ENCODE measurements at places on chromosomes 1 and 21.
A peak's percentile ranks its signal among the peaks of the same experiment; 100 is the strongest.

- no peak for DNase-seq
These were observed 351.0 kb upstream of the B3GALT2 start for GRCh38 chr1:193537266-193538002.

DNA sequence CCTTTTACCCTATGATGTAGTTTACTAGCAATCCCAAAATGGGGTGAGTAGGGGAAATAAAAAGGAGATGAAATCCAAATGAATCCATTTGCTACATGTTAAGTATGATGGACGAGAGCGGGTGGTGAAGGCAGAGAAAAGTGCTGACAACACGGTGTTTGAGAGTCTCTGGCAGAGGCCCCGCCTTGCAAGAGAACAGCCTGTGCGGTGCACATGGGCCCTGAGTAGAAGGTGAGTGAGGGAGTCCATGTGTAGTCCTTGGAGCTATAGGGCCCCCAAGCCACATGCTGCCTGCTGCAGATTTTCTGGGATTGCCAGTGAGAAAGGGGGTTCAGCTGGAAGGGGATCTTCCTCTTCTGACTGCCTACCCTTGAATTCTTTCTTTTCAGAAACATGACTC, 177.1 kb downstream of the TNR start:
- DNase-seq: no peak

DNA sequence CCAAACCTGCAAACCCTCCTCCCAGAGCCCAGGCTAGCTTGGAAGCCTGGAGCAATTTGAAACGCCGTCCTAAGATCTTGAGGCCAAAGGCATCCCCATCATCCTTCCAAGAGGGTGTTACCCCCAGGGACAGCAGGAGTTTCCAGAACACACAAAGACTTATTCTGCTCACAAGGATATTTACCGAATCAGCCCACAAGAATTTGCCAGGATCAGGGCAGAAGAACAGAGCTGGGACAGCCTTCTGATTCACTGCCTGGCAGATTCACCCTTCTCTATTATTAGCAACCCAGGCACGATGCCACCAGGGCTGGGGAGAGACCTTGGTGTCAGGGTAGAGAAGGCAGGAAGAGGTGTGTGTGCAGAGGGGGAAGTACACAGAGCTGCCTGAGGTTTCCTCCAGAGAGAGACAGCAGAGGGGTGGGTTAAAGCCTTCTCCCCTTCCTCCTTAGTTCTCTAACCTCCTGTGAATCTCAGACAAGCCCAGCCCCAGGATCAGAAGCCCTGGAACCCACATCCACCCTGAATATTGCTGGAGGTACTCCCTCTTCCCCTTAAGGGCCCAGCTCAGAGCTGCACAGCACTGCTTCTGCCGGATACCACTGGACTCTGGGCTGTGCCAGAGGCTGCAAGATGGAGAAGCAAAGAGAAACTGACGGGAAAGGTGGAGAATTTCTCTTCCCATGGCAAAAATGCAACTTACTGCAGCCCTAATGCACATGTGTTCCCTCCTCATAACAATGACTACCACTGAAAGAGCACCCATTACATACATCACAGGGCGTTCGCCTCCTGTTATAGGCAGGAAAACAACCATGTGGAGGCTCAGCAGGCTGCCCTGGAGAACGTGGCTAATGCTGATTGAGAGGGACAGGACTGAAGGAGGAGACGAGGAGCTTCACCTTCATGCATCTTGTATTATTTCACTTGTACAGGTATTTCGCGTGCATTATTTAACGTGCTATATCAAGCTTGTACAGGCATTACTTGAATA, 61.8 kb downstream of the ITPKB start:
- DNase-seq: peak; percentile 90

GRCh38 chr1:110555807-110556470, 37.0 kb upstream of the KCNA10 start:
- no peak for DNase-seq

- no peak for DNase-seq
These were observed 15.7 kb downstream of the PKNOX1 start for GRCh38 chr21:42989816-42990650.

GRCh38 chr1:203057911-203058675, 27.7 kb downstream of the MYOG start:
- DNase-seq: no peak

GRCh38 chr21:45461369-45461750, 56.4 kb downstream of the COL18A1 start:
- DNase-seq: no peak

DNA sequence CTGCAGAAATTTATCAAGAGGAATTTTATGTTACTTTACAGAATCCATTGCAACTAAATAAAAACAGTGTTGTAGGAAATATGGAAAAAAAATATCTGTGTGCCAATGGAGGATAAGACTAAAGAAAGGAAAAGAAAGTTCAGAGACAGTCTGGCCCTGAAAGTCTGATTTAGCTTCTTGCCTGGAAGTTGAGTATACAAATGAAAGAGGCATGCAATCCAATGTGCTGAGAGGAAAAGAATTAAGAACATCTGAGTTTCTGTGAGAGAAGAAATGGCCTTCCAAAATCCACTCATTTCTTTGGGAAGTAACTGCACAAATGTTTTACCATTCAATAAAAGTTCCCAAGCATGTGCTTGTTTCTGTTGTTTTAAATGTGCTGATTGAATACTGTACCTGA, 65.1 kb downstream of the LHX9 start:
- DNase-seq: no peak

DNA sequence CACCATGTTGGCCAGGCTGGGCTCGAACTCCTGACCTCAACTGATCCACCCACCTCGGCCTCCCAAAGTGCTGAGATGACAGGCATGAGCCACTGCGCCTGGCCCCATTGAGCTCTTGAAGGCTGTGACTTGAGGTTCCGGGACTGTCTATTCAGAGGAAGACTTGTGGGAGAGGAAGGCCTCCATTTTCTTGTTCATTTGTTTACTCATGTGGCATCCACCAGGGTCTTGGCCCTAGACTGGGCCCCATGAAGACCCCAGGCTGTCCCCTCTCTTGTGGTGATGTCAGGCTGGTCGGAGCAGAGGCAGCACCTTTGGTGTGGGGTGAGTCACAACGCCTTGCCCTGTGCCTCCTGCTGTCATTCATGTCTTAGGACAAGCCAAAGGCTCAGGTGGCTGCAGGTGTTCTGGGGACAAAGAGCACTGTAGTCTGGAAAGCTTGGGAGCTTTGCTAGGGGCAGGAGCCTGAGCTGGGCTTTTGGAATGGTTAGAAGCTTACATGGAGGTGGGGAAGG, 224.6 kb upstream of the C1orf174 start:
- DNase-seq: no peak

DNA sequence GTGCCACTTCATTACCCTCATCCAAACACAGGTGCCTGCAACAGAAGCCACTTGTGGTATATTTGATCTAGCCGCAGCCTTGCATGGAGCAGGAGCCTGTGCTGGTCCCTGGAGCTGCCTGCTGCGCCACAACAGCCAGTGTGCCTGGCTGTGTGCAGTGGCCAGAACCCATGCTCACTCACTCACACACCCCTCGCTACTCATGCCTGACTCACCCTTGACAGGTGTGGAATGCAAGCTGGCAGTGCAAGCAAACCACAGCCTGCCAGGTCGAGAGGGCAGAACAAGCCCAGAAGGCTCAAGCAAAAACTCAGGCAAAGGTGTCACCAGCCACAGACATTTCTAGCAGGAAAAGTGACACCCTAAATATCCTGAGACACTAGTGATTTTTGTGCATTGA, 1510.9 kb downstream of the KCNT2 start:
- DNase-seq: peak; percentile 47

GRCh38 chr1:239735111-239735510, 348.7 kb downstream of the CHRM3 start:
- no peak for DNase-seq

DNA sequence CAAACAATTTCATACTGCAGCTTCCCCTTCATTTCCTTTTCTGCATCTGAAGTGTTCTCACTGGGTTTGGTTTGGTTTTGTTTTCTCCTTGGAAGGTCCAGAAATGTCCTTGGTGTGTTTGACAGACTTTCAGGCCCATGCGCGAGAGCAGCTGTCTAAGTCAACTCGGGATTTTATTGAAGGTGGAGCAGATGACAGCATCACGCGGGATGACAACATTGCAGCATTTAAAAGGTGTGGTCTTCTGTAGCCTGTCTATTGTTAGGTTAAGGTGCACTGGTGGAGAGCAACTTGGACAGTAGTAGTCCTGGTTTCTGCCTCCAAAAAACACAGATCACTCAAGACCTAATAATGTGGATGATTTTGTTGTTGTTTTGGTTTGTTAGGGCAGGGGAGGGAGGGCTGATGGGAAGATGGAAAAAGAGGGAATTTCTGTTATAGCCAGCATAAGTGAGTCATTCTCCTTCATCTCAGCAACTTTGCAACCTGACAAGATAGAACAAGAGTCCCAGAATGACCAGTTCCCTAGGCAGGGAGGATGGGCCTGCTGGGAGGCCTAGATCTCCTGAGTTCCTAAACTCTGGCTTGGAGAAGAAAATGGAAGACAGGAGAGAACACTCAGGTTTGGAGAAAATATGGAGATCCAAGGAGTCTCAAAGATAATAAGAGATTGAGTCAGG, 12.5 kb downstream of the HAO2 start:
- DNase-seq: no peak

DNA sequence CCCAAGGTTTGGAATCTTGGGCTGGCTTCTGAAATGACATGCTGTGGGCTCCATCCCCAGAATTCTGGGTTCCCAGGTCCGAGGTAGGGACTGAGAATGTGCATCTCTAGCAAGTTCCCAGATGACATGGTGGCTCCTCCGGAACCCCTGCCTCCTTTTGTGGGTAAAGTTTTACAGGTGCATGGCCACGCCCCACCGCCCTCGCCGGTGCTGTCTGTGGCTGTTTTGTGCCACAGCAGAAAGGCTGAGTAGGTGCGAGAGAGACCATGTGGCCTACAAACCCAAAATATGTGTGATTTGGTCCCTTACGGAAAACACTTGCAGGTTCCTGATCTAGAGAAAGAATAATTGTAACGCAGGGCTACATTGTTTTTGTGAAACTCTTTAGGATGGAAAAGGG, 30.9 kb downstream of the SKI start:
- DNase-seq: no peak

- no peak for DNase-seq
These were observed 220.0 kb downstream of the RERE start for GRCh38 chr1:8597455-8597854.

- DNase-seq: no peak
These were observed 8.7 kb upstream of the DUSP12 start for GRCh38 chr1:161740921-161741320.

DNA sequence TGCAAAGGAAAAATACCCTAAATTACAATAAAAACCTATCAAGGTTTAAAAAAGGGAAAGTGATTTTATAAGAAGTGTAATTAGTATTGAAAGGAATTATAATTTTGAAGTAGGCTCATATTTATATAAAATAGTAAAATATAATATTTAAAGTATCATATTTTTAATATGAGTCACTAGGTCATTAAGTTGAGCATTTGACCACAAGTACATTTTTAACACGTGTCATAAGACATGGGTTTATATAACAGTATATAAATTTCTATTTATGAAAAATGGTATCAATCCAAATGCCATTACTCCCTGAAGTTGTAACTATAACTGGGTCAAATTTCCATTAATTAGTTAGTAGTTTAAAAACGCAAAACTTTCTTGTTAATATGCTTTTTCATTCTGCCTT, 365.9 kb downstream of the COL11A1 start:
- no peak for DNase-seq

- no peak for DNase-seq
These were observed 12.2 kb upstream of the IL10 start for GRCh38 chr1:206784471-206784903.

GRCh38 chr1:237045278-237046016, 3.5 kb downstream of the RYR2 start:
- DNase-seq: no peak

- no peak for DNase-seq
These were observed 24.3 kb upstream of the LAPTM5 start for GRCh38 chr1:30781906-30782305.

GRCh38 chr1:24155011-24155782, 12.3 kb upstream of the IL22RA1 start:
- no peak for DNase-seq

DNA sequence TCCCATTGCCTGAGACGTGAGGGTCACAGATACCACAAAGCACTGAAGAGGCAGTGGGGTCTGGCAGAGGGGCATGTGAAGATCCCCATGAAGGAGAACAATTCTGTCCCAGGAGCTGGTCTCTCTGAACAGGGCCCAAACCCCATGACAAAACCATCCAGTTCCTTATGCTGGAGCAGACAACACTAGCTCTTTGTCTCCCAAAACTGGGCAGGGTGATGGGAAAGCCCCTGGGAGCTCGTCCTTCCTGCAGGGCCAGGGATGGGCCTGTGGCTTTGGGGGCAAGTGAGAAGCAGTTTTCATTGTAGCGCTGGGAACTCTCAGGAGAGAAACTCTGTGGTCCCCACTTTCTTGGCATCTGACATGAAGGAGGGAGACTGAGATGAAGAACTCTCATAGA, 8.8 kb downstream of the ETV3L start:
- no peak for DNase-seq

DNA sequence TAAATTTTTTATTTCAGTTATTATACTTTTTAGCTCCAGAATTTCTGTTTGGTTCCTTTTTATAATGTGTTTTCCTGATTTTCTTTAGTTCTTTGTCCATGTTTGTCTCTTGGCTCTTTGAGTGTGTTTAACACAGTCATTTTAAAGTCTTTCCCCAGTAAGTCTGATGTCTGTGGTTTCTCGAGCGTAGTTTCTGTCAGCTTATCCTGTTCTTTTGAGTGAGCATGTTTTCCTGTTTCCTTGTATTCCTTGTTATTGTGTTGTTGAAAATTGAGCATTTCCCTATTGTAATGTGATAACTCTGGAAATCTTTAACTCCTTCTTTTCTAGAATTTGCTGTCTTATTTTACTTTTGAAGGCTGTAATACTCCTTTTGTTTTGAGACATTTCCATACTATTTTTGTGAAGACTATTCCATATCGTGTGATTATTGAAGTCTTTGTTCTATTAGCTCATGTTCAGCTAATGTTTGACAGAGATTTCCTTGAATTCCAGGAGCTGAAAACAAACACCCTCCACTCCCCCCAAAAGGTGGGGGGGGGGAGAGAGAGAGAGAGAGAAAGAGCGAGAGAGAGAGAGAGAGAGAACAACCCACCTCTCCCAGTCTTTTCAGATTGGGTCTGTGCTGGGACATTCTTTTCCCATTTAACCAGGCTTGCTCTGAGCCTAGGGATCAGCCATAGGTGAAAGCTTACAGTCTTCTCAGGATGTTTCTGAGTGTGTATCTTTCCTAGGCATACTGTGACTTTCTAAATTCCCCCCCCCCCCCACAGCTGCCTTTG, 38.3 kb downstream of the SDCCAG8 start:
- DNase-seq: no peak

DNA sequence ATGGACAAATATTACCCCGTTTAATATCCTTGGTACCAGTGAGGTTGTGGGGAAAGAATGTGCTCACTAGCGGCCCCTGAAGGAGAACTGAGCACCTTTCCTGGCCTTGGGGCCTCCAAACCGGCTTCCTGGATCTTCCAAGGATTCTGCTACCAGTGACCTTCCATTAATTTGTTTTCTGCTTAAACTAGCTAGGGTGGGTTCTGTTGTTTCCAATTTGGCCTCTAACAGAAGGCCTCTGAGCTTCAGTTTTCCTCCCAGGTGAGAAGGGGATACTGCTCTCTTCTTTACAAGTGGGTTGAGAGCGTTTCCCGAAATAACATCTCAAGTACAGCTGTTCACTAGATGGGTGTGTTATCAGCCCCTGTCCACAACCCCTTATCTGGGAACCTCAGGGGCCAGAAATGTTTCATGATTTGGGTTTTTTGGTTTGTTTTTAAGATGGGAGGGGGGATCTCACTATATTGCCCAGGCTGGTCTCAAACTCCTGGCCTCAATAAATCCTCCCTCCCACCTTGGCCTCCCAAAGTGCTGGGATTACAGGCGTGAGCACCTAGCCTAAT, 16.9 kb upstream of the IFNGR2 start:
- DNase-seq: no peak

GRCh38 chr1:213303286-213303685, 252.2 kb downstream of the RPS6KC1 start:
- DNase-seq: no peak
